ENCODE measurements at places on chromosomes 13 and 19. TPM values are rescaled to one million over a fixed set of nuclear protein-coding genes. Genes with fewer than 3 reads are reported as not detected.

GRCh38 chr19:13905634-13906520 lies at the start of the genes BRME1 and CC2D1A:
Gene BRME1, minus strand, starts transcription at chr19:13906117. Its CDS starts 1,225 bp downstream, at chr19:13904892.
Gene CC2D1A, plus strand, starts transcription at chr19:13906201. Its CDS starts 241 bp downstream, at chr19:13906442.
- DNase-seq: peak; percentile 83

- no peak for DNase-seq
Observed at GRCh38 chr19:2329149-2329478, 630 bp downstream of the SPPL2B start.

DNA sequence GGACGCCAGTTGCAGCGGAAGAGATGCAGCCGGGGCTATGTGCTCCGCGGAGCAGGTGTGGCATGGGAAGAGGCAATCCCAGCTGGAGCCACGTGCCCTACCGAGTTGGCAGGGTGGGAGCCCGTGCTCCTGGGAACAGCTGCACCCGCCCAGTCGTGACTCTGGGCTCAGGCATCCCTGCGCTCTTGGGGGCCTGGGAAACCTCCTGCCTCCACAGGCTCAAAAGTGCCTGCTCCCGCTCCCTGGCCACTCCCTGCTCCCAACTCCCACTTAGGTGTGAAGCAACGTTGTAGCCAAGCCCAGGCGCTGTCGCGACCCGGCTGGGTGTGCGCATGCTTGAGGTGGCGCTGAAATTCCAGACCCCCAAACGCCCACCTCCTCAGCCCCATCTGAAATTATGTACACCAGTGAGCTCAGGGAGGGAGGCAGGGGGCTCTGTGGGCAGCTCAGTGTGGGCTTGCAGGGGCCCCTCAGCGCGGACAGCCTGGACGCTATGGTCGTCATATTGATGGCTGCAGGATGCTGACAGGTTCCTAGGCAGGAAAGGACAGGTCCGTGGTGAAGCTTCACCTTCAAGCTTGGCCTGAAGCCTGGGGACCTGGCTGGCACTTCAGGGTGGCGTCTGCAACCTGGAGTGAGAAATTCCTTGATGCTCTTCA lies 429.9 kb downstream of the SLITRK1 start:
- no peak for DNase-seq

DNA sequence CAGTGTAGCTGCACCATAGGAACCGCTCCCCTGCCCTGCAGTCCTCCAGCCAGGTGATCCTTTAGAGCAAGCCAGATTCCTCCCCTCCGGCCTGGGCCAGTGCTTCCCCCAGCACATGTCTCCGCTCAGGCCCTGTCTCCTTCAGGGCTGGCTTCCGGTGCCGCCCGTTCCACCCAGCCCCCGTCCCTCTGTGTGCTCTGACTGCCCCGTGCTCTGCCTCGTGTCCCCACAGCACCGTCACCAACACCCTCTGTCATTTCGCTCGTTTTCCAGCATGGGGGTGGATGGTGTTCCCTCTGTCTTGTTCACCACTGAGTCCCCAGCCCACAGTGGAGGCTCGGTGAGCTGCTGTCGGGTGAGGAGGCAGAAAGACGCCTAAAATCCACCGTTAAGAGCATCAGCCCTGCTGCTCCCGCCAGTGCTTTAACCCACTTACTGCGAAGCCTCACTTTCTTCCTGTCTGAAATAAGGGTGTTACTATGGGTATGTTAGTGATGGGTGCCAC lies 54.5 kb downstream of the TSSK6 start:
- no peak for DNase-seq

ECSIT gene
- total RNA-seq: 47.8 TPM

Measured in SK-MEL-5 (cell line).